ENCODE measurements at places on chromosomes 12 and 14.

DNA sequence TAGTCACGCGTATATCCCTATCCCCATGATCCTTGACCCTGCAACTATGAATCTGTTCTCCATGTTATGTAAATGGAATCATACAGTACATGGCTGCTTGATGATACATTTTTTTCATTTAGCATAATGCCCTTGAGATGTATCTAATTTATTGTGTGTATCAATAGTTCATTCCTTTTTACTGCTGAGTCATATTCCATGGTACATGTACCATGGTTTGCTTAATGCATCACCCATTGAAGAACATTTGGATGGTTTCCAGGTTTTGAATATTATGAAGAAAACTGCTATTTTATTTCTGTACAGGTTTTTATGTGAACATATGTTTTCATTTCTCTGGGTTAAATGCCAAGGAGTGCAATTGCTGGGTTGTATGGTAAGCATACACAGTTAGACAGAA, 4.0 kb upstream of the RNASE10 start:
- no peak for DNase-seq

GRCh38 chr14:103543721-103544387, 14.9 kb downstream of the TRMT61A start:
- DNase-seq = no peak

DNA sequence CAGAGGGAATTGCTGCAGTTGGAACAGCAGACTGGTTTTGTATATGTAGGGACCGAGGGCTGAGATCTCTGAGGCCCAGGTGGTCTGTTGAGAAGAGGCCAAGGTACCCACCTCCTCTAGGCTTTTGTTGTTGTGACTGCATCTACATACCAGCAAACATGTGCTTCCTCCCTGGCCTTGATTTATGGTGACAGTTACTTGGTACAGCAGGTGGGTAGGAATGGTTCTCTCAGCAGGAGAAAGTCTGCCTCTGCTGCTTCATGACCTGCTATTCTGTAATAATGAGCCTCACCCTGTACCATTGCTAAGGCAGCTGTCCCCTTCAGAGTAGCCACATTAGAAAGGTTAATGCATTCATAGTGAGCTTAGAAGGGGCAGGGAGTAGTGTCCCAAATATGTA, 196.7 kb upstream of the PELI2 start:
- DNase-seq = no peak

GRCh38 chr12:21001778-21002177, 129.2 kb upstream of the SLCO1B1 start:
- no peak for DNase-seq

GRCh38 chr12:71682466-71682865, 3.4 kb upstream of the TMEM19 start:
- DNase-seq = no peak

GRCh38 chr12:125999628-126000027, 934.4 kb downstream of the AACS start:
- DNase-seq = no peak

- DNase-seq = no peak
Observed at GRCh38 chr12:119082496-119082895, 96.2 kb upstream of the HSPB8 start.

GRCh38 chr12:33047666-33048065, 151.1 kb upstream of the PKP2 start:
- DNase-seq = no peak

- no peak for DNase-seq
Observed at GRCh38 chr12:48084066-48084465, 21.8 kb downstream of the SENP1 start.

DNA sequence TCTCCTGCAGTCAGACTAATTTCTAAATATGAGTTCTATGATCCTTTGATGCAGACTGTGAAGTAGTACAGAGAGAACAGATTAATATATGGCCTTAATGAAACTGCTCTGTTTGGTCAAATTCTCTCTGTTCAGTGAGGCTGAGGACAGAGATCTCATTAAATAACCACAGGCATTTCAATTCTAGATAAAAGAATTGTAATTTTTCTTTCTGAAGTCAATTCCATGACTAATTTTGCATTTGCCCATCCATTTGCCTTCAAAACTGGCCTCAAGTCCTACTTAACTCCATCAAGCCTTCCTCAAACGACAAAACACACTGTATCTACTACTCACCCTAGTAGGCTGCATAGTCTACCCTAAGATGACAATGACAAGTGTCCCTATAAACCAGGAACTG, 67.1 kb downstream of the DUSP16 start:
- DNase-seq = no peak

GRCh38 chr12:95412482-95413311, 61.3 kb upstream of the METAP2 start:
- DNase-seq = peak; percentile 82

GRCh38 chr12:21528953-21529352, 2.9 kb downstream of the SPX start:
- no peak for DNase-seq

DNA sequence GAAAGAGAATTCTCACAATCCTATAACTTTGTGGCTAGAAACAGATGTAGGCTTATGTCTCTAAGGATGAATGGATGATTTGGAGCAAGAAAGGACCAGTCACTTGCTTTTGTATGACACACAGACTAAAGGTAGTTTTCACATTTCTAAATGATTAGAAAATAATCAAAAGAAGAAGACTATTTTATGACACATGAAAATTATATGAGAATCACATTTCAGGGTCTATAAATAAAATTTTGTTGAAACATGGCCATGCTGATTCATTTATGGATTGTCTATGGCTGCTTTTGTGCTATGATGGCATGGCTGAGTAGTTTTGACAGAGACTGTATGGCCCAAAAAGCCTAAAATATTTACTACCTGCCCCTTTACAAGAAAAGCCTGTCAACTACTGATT, 49.4 kb upstream of the FRMD6 start:
- DNase-seq = no peak

DNA sequence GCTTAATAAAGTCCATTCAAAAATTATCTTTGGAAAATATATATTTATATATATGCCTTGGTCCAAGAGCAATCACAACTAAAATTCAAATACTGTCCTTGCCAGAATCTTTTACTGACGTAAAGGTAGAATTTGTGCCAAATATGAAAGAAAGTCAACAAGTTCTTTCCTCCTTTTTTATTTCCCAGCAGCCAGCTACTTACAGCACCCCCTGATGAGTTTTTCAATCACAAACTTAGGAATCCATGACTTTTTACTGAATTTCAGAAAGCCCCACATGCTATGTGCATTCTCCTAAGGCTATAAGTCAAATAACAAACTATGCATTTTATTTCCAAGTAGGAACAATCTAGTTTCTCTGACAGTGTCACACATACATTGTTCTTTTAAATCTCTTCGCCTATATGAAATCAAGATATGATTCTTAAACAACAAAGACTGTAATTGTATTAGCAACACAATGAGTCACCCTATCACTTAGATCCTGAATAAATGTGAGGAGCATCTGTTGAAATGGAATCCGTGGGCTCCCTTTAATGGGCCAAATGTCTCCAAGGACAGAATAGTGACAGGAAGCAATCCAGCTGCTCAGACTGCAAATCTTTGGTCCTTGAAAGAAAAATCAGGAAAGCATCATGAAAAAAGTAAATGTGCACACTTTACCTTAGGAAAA, 271.4 kb downstream of the DUSP6 start:
- no peak for DNase-seq

DNA sequence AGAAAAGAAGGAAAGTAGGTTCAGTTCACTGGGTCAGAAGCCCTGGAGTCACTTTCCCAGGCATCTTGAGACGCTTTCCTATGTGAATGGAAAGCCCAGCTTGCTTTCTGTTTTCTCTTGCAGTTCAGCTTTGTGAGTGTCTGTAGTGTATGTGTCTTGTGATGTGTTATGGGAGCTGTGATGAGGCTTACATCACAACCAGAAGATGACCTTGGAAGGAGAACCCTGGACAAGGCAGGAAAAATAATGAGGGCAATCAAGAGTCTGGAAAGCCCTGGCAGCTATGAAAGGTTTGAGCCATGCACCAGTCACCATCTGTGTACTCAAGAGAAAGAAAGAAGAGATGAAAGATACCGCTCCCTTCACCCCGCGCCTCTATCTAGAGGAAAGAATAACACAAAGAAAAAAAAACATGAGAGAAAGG, 35.2 kb upstream of the PTGR2 start:
- DNase-seq = no peak

DNA sequence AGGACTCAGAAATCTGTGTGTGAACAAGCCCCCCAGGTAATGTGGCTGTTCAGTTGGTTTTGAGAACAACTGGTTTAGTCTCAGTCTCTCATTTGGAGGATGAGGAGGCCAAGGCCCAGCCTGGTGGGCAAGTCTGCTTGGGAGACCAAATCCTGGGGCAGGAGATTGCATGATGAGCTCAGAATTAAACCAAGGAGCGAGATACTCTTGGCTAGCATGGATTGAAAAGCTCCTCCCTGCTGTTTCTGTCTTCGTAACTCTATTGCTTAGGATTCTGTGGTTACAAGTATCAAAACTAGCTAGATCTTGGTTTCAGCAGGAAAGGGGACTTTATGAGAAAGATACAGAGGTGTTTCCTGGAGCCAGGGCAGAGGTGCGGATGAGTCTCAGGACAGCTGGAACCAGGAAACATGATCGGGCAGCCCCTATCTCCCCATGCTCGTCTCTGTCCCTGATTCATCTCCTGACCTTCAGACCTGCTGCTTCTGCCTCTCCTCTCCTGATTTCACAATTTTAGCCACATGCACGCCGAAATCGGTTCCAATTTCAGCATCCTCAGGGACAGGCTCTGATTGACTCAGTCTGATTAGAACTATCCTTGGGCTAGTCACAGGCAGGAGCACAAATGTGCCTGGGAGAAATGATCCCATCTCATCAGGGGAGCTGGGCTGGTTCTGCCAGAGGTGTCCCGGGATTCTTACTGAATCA, 40.2 kb upstream of the RIN3 start:
- peak; percentile 81 for DNase-seq

- no peak for DNase-seq
Observed at GRCh38 chr12:130589540-130590317, 126.4 kb downstream of the RIMBP2 start.

GRCh38 chr14:72315714-72316113, 383.5 kb downstream of the RGS6 start:
- DNase-seq = no peak

DNA sequence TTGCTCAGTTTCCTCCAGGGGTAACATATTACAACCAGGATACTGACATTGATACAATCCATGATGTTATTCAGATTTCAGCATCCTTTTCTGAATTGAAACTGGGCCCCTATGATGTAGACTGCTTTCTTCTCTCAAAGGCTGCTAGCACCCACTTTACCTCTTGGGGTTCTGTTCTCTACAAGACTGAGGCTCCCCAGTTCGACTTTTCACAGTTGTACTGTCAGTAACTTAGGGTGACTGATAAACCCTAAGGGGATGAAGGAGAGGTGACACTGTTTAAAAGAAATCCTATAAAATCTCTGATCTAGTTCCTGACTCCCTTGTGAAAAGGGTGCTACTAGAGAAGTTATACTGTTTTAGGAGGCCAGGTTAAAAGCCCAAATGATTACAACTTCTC, 818 bp downstream of the VPS33A start:
- no peak for DNase-seq

DNA sequence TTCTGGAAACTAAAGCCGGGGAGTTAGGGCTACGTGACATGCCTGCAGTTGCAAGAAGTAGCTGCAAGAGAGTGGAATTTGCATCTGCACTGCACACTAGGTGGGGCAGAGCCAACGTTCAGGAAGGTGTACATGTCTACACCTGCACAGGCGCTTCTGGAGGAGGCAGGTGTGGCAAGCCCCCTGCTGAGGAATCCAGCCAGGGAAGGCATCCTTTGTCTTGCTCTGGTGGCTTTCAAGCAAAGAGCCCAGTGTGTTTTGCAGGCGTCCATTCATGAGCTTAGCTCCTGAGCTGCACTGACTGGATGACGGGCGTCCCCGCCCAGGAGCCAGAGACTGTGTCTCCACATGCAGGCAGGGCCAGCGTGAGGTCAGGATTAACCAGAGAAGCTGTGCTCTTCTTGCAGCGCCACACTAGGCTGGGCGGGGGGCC, 116.3 kb downstream of the ZFP36L1 start:
- DNase-seq = no peak

GRCh38 chr14:48937541-48938195, 648.5 kb downstream of the RPS29 start:
- peak; percentile 7 for DNase-seq

DNA sequence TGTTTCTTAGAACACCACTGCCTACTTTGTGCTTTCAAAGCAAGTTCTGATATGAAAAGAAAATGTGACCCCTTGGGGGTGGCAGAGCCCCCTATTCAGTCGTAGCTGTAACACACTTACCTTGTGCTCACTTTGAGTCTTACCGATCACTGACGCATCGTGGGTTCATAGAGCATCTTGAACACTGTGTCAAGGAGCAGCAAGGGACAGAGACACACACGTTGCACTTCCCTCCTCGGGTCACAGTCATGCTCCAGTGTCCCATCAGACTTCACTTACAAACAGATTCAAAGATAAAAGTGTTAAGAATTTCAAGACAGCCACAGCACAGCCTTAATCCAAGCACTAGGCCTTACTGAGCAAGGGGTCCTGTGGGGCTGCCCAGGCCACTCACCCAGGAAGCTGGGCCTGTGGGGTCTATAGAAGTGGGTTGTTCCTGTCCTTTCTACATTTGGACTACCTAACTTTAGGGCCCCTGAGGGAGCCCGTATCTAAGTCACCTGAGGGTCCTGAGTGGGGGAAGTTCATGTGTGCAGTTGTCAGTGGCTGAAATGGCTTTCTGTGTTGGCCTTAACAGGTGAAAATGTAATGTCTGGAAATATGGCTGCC, 75.4 kb upstream of the BDKRB2 start:
- no peak for DNase-seq

- DNase-seq = peak; percentile 78
Observed at GRCh38 chr14:100440207-100440631, 117.1 kb downstream of the SLC25A47 start.

- DNase-seq = no peak
Observed at GRCh38 chr14:95299271-95299670, 20.4 kb downstream of the CLMN start.

DNA sequence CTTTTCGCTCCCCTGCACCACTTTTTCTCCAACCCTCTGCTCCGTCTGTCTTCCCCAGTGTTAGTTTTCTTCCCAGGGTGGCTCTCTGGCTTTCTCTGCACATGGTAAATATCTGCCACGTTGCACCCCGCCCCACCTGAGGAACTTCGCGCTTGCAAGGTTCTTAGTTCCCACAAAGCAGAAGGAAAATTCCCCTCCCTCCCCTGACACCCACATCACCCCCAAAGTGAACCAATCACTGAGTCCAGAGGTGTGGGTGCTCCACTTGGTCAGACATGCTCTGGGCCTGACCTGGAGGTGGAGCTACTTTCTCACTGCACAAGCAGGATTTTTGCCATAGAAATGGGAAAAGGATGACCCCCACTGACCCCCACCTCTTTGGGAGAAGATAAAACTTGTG, 415.0 kb downstream of the FUT8 start:
- no peak for DNase-seq

- DNase-seq = no peak
Observed at GRCh38 chr14:37060496-37061260, 111.7 kb downstream of the SLC25A21 start.

GRCh38 chr14:104611881-104612280, 7.3 kb upstream of the TMEM179 start:
- DNase-seq = no peak

DNA sequence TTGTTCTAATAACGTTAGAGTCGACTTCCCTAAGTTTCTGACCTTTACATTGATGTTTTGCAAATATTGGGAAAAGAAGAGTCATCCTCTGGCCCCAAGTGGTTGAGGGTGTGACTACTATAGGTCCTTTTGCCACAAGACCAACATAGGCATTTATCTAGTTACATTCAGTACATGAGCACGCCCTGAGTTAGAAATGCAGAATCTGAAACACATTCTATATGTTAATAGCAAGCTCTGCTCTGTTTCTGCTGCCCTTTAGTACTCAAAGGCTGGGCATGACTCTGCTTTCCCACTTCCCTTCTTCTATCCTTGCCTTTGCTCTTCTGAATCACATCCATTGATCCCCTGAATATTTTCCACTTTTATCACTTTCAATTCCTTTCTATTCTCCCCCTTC, 115.1 kb upstream of the PTPRB start:
- no peak for DNase-seq

Data from AG20443 (cell line).